Activated CD4-positive, alpha-beta T cell treated with anti-CD3 and anti-CD28 coated beads, Interleukin-2, amount 50 U/mL, for 24 hours (primary cell): ENCODE measurements at places on chromosomes 1 and 21.
A peak's percentile ranks its signal among the peaks of the same experiment; 100 is the strongest.

GRCh38 chr21:38678827-38679226, 126.9 kb upstream of the ETS2 start:
- no peak for DNase-seq

GRCh38 chr1:28577052-28577678, 14.9 kb upstream of the RAB42 start:
- peak; percentile 35 for DNase-seq

DNA sequence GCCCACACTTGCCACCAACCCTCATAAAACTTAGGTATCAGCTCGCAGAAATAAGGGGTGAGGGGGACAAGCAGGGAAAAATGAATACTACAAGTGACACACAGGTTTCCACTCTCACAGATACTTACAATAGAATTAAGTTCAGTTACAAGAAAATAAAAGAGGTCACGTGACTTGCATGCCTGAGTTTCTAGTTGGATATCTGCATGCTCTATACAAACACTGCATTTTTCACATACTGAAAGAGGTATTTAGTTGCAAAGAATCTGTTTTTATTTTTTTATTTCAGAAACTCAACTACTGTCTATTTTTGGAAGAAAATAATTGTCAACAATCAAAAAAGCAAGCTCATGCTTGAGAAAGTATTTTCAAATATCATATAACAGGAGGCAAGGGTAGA, 43.5 kb downstream of the DPYD start:
- no peak for DNase-seq

DNA sequence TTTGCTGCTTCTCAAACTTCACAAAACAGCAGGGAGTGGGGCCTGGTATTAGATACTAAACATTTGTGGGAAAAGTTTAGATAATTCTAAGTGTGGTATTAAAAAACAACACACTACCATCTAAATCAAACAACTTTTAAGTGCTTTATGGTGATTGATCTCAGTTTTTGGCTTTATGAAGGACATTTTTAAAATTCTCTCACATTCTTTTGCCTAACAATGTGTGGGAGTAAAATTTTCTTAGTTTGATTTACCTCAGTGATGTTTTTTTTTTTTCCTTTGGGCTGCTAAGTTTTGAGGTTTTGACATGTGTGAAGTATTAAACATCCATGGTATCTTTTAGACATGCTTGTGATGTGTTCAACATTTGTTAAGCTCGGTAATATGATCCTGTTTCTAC, 116.2 kb downstream of the DISP1 start:
- no peak for DNase-seq

GRCh38 chr1:183836598-183836997, 31.7 kb downstream of the RGL1 start:
- no peak for DNase-seq

DNA sequence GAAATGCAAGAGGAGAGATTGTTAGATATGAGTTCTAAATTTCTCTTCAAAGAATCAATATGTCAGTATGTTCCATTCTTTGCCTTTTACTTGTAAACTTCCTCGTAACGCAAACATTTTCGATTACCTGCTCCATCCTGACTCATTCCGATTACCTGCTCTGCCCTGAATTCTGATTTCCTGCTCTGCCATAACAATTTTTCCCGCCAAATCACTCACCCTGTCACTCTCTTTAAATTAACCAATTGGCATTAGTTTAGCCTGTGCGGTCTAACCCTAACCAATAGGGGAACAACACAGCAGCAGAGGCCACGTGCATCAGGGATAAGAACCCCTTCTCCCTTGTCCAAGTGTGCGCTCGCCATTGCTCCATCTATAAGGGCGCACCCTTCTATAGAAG, 25.0 kb upstream of the CBR3 start:
- DNase-seq, result no peak

DNA sequence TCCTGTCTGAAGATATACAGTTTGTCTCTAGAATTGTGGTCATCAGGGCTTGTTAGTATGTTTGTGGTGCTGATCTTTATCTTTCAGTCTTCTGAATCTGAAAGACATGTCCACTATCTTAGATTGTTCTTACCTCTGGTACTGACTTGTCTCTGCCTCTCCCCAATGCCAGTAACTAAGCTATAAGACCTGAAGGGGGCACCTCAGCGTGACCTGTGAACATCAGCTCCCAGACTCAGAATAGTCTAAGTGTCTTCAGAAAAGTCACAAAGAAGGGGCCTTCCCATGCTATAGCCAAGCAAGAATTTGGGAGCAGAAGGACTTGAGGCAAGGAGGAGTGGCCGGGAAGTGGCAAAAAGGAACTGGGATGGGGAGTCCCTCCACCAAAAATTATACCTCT, 178.1 kb downstream of the NTNG1 start:
- no peak for DNase-seq

- DNase-seq, result no peak
Observed at GRCh38 chr1:2335721-2336455, 55.5 kb downstream of the MORN1 start.

DNA sequence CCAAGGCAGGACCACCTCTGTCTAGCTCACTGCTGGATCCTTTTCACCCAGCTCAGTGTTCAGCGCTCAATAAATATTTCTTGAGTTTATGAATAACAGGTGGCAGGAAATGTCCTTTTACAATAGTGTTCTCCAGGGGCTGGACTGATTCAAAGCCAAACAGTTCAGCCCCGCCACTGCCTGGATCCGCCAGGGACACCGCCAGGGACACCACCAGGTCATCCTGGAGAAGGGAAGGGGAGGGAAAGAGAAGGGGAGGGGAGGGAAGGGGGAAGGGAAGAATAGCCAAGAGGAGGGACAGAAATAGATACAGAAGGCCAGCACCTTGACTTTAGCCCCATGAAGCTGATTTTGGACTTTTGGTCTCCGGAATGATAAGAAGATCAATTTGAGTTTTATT, 255.6 kb downstream of the GRIK3 start:
- DNase-seq, result no peak

DNA sequence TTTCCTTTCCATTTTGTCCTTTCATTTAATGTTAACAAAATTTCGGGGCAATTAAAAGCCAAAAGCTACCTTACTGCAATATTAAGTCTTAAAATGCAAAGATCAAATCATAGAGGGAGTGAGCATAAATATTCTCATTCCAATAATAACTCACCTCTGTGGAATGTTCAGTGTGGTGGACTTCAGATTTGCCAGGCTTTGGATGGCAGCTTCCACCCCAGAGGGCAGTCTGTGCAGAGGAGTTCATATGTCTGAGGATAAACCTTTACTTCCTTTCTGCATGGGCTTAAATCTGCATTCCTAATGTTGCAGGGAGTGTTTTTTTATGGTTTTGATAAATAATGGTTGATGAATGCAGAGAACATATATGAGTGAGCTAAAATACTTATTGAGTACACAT, 16.3 kb downstream of the KIAA0040 start:
- DNase-seq, result no peak

DNA sequence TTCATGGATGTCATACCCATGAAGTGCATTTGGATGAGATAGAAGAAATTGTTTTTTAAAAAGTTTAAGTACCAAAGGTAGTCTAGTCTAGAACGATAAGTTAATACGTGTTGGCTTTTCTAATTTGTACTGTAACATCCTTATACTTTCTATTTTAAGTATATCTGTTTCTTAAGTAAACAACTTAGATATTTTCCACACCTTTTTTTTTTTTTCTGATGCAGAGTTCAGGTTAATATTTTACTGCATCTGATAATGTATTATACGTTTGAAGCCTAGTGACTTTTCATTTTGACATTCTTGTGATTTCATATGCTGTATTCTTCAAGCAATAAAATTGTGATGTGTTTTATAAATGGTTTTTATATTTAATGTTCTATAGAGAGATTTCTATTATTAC, 16.5 kb downstream of the DR1 start:
- no peak for DNase-seq

- DNase-seq, result no peak
Observed at GRCh38 chr1:94739521-94740061, 80.6 kb upstream of the SLC44A3 start.

DNA sequence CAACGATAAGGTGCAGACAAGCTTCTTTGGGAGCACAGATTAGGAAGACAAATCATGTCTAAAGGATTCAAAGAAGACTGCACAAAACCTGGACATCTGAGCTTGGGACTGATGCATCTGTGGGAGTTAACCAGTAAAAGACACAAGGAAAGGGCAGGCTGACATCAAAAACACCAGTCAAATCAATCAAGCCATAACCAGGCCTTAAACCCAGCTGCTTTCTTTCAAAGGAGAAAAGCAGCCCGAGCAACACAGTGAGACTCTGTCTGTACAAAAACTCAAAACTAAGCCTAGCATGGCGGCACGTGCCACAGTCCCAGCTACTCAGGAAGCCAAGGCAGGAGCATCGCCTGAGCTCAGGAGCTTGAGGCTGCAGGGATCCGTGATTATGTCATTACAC, 411.6 kb downstream of the SMYD3 start:
- no peak for DNase-seq

GRCh38 chr1:16441282-16441665, 750 bp downstream of the NECAP2 start:
- no peak for DNase-seq

GRCh38 chr1:91864017-91864700, 21.8 kb downstream of the TGFBR3 start:
- no peak for DNase-seq

DNA sequence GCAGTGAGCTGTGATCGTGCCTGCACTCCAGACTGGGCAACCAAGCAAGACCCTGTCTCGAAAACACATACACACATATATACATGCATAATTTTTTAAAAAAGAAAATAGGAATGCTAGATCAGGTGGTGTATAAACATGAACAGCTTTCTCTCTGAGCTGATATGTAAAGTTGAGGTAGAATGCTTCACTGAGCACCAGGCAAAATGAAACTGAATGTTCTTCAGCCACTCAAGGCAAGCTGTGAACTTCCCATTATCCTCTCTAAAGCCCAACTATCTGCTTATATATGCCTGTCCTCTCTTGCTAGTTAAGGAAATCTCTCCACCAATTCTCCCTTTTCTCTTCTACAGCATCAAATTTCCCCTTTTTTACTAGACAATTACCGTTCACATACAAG, 93.0 kb downstream of the NUF2 start:
- DNase-seq, result no peak

GRCh38 chr21:31917108-31917507, 44.3 kb downstream of the HUNK start:
- no peak for DNase-seq

DNA sequence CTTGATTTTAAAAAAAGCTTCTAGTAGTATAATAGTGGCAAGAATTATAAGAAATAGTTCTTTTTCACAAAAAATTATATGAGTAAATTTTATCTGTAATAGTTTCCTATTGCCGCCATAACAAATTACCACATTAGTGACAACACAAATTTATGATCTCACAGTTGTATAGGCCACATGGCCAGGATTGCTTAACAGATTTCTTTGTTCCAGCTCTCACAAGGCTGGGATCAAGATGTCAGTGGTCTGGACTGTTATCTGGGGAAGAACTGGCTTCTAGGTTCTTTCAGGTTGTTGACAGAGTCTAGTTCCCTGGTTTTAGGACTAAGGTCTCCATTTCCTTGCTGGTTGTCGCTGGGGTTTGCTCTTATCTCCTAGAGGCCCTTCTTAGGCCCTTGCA, 236.4 kb downstream of the USP25 start:
- no peak for DNase-seq

GRCh38 chr21:14995226-14995625, 69.6 kb downstream of the NRIP1 start:
- no peak for DNase-seq

DNA sequence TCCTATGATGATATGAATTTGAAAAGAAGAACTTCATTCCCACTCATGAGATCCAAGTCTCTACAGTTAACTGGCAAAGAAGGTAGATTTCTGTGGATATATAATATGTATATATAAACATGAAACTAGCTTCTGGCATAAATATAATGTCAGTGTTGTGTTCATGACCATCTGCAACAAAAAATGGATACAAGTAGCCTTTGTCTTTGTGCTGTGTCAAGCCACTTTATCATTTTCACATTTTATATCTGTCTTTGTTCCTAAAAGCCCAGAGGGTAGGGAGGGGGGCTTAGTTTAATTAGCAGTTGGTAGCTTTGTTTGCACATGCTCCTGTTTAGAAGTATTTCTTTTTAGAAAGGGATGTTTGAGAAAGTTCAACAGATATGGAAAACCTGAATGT, 56.2 kb upstream of the FASLG start:
- no peak for DNase-seq

DNA sequence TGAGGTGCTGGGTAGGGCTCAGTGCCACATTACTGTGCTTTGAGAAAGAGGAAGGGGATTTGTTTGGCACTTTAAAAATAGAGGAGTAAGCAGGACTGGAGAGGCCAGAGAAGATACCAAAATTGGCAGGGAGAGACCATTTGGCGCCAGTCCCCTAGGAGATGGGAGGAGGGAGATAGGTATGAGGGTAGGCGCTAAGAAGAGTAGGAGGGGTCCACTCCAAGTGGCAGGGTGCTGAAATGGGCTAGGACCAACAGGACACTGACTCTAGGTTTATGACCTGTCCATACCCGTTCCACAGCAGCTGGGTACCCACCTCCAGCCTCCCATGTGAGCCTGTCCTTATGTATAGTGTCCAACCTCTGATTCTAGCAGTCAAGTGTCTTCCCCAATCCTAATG, 1.0 kb upstream of the CRTC2 start:
- DNase-seq, result no peak

DNA sequence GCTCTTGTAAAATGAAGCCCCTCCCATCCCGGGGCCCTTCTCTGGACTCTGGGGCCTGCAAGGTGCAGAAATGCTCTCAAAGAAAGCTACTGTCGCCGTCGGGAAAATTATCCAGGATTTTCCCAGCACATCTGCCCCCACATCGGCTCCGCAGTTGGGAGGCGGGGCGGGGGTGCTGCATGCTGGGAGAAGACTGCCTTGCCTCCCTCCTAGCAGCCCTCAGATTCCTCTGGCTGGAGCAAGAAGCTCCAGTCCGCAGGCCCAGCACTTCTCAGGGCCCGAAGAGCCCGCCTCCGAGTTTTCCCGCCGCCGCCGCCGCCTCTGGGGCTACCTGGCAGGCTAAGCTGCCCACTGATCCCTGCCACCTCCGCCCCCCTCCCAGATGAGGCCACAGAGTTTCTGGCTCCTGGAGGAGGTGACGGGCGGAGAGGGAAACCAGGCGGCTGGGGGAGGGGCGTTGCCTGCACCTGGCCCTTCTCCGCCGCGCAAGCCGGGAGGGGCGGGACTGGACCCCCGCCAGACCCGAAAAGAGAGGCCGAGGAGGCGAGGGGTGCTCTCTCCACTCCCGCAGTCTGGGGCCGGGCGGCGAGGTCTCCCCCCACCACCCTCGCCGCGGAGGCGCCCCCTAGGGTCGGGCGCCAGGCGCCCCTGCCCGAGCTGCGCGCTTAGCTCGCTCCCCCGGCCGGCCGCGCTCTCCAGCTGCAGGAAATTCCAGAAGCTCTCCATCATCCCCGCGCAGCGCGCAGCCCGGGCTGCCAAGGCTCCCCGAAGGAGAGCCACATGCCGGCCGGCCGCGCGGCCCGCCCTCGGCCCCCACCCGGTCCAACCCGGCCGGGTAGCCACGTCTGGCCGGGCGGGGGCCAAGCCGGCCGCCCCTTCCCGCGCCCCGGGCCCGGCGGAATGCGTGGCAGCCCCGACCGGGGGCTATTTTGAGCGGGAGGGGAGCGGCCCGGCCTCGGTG, 28.8 kb downstream of the AHDC1 start:
- DNase-seq, result no peak
